ENCODE measurements at places on chromosomes 12 and 14. TPM values are rescaled to one million over a fixed set of nuclear protein-coding genes. Genes with fewer than 3 reads are reported as not detected.
A peak's percentile ranks its signal among the peaks of the same experiment; 100 is the strongest.

GRCh38 chr14:104879201-104879982, 14.3 kb downstream of the CEP170B start:
- H3K27me3 ChIP-seq: no peaks in the 10 kb centered on the region
- H3K4me1 ChIP-seq: no peaks in the 10 kb centered on the region
- H3K36me3 ChIP-seq: peaks cover 36% of the 10 kb centered on the region
- no peak overlapping the region for H3K27ac ChIP-seq

NTS gene
- total RNA-seq: 2.3 TPM

DNA sequence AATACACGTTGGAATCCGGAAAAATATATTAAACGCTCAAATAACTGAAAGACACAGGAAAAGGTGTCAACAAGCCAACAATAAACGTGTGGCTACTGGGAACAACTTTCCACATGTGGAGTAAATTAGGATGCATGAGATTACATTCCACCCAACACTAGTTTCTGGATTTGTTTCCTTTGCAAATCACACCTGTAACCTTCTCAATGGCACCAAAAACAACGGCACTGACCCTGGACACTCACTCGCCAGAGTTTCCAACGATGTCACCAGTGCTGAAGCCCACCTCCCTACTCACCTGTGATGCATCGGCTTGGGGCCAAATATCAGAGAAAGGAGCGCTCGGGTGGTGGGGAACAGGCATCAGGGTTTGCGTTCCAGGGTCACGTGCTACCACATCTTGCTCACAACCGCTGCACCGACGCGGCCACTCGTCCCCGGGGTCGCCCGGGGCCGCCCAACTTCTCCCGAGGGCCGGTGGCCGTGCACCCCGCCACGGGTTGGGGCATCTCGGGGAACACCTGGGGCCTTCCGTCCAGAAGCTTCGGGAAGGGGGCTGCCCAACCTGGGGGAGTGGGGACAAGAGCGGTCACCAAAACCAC, 629 bp downstream of the PRDM4 start:
- no peaks in the 10 kb centered on the region for H3K27me3 ChIP-seq
- H3K36me3 ChIP-seq: peaks cover 25% of the 10 kb centered on the region
- H3K27ac ChIP-seq: peak overlapping the region; percentile 82
- peaks cover 38% of the 10 kb centered on the region for H3K4me1 ChIP-seq
- peak; percentile 58 for DNase-seq

CISTR gene
- not detected for total RNA-seq

DNA sequence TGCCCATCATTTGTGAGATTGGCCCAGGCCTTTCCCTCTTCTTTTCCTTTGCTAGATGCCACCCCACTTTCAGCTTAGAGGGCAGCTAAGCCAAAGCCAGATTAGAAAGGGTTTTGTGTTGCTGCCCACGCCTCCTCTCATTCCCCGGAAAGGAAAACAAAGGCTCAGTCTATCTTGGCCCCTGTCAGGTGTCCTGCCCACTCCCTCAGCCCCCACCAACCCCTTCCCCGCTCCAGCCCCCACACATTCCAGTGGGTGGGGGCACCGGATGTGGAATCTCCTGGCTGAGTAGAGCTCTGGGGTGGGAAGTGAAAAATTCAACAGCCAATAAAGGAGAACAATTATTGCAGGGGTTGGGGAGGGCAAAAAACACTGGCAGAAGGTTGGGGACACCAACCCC, 2.2 kb downstream of the BLOC1S1 start:
- H3K27ac ChIP-seq: no peak overlapping the region
- no peak overlapping the region for H3K4me3 ChIP-seq
- H3K36me3 ChIP-seq: peaks cover 22% of the 10 kb centered on the region
- no peaks in the 10 kb centered on the region for H3K27me3 ChIP-seq
- DNase-seq: no peak

FSCB gene
- total RNA-seq: 0.12 TPM

KIF26A gene
- total RNA-seq: 4.4 TPM

DNA sequence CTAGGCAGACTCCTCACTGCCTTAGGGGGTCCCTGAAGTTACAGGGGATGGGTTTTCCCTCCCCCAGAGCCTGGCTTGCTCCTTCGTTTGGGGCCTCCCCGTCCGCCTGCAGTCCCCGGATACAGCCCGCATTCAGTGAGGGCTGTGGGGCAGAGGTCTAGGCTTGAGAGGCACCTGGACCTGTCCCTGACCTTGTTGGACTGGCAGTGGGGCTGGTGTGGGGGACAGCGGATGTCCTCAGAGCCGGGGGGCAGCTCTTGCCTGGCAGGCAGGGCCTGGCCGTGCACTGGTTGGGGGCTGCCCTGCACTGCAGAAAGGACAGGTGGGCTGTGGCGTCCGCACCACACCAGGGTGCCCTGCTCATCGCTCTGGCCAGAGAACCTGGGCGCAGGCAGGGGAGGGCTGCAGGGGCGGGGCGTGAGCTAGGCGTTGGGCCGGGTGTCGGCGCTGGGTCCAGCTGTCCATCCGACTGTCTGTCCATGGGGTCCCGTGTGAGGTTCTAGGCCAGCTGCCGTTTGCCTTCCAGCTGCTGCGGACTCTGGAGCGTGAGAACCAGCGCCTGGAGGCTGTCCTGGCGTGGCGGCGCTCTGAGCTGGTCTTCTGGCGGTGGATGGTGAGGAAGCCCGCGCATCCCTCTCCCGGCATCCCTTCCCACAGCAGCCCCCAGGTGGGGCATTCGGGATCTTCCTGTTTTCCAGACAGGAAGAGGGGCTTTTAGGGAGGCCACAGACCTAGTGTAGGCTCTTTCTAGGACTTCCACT, 6.0 kb downstream of the TEDC1 start:
- peak; percentile 44 for DNase-seq
- no peaks in the 10 kb centered on the region for H3K4me1 ChIP-seq
- no peak overlapping the region for H3K27ac ChIP-seq
- H3K36me3 ChIP-seq: peaks cover 14% of the 10 kb centered on the region

GRCh38 chr12:88580051-88580871, at the start of gene KITLG:
TSS of gene KITLG (minus strand) at chr12:88580471. CDS start at chr12:88580278, 193 bp downstream.
- H3K27ac ChIP-seq: peak within 1 kb of the TSS; percentile 81
- peak; percentile 87 for DNase-seq
- peak within 1 kb of the TSS; percentile 82 for H3K4me3 ChIP-seq
- H3K27me3 ChIP-seq: no peaks in the 10 kb centered on the region
- H3K36me3 ChIP-seq: no peaks in the 10 kb centered on the region

GPR162 gene
- 21.5 TPM for total RNA-seq

MSI1 gene
- 0.44 TPM for total RNA-seq
